ENCODE measurements at places on chromosomes 16 and 17.

GRCh38 chr17:57869617-57870282 lies 19.9 kb upstream of the MRPS23 start:
- DNase-seq = peak; percentile 58

- DNase-seq = no peak
These were observed 23.1 kb downstream of the DEF8 start for GRCh38 chr16:89971495-89972243.

DNA sequence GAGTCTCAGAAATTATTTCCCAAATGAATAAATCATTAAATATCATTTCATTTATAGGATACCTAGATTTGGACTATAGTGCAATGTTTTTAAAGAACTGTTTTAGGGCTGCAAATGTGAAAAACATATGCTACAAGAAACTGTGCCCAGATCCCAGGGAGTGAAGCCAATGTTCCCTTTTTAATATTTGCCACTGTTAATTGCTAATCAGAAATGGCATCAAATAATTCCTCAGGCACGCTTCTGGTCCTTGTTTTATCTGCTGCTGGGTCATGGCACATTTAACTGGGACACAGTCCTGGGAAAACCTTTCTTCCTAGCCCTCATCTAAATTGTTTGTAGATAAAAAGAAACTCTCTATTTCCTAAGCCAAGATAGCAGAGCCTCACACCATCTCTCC lies 79.3 kb upstream of the CNTNAP4 start:
- DNase-seq = no peak

DNA sequence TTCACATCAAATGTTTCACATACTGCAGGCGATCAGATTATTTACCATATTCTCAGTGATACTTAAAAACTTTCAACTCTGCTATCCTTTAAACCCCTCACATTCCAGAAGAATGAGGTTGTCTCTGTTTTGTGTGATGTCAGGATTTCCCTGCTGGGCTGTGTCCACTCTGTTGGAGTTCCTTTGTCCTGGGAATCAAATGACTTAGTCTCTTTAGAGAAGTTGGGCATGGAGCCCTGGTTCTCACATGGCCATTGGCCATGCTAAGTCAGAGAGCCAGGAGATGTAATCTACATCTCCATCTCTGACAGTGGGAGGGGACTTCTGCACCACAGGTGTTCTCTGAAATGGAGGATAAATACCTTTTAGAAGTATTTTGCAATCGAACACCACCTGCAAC lies 205.1 kb upstream of the MAF start:
- no peak for DNase-seq

- DNase-seq = no peak
These were observed 35.4 kb upstream of the LITAF start for GRCh38 chr16:11621920-11622651.

DNA sequence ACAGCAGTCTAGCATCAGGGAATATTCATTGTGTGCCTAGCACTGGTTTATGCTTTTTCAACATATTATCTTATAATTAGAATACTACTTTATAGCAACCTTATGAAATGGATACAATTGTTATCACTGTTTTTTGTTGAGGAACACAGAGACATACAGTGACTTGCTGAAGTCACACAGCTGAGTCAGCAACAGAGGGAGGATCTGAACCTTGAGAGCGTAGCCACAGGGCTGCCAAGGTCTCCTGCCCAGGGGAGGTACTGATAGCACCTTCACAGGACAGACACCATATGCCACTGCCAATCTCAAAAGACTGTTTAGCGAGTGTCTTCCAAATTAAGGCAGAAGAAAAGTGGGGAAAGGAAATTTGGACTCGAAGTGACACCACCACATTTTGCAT lies 63.0 kb downstream of the GTF3C1 start:
- no peak for DNase-seq

DNA sequence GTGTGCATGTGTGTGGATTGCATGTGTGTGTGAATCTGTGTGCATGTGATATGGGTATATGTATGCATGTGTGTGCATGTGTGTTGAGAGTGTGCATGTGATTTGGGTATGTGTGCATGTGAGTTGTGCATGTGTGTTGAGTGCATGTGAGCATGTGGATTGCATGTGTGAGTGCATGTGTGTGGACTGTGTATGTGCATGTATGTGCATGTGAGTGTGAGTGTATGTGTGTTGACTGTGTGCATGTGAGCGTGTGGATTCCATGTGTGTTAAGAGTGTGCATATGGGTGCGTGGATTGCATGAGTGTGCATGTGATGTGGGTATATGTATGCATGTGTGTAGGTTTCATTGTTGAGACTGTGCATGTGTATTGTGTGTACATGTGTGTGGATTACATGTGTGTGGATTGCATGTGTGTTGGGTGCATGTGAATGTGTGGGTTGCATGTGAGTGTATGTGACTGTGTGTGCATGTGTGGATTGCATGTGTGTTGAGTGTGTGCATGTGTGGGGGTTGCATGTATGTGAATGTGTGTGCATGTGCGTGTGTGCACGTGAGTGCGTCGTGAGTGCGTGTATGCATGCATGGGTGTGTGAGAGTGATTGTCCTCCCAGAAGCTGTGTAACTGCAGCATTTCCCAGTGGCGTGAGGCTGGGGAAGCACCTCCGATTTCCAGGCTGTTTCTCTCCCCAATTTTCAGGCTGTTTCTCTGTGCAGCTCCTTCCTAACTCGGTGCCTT lies 19.4 kb downstream of the C1QTNF1 start:
- no peak for DNase-seq

DNA sequence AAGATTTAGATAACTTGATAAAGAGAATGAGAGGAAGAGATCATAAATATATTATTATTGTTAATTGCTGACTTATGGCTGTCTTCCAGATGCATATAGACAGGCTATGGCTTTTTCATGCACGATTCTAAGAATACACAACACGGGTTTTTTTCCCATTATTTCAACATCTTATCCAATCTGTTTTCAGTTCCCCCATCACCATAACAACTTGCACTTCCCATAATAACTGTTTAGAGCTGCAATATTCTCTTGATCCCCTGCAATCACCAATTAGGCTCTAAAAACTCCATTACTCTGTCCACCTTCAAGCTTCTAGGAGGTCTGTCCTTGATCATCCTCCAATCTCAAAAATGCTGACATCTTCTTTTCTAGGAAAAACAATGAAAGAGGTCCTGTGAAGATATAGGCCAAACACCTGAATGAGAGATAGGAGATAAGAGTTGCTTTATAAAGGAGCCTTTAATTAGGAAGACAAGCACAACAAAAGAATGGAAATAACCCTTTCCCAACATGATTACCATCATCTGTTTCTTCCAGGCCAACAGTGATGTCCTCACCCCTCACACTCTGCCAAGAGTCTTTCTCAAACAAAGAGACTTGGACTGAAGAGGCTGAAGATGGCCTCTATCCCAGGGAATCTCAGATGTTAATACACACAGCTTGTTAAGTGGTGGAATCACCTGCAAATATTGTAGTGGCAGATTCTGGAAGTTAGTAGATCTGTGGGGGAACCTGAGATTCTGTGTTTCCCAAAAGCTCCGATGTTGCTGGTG lies 32.2 kb upstream of the CCL2 start:
- DNase-seq = no peak

- no peak for DNase-seq
These were observed 83.8 kb downstream of the FOXL1 start for GRCh38 chr16:86662195-86662594.

GRCh38 chr17:74812109-74813009 lies 36.2 kb upstream of the NAT9 start:
- DNase-seq = no peak

- DNase-seq = no peak
These were observed 6.0 kb downstream of the HSDL1 start for GRCh38 chr16:84138824-84139627.

DNA sequence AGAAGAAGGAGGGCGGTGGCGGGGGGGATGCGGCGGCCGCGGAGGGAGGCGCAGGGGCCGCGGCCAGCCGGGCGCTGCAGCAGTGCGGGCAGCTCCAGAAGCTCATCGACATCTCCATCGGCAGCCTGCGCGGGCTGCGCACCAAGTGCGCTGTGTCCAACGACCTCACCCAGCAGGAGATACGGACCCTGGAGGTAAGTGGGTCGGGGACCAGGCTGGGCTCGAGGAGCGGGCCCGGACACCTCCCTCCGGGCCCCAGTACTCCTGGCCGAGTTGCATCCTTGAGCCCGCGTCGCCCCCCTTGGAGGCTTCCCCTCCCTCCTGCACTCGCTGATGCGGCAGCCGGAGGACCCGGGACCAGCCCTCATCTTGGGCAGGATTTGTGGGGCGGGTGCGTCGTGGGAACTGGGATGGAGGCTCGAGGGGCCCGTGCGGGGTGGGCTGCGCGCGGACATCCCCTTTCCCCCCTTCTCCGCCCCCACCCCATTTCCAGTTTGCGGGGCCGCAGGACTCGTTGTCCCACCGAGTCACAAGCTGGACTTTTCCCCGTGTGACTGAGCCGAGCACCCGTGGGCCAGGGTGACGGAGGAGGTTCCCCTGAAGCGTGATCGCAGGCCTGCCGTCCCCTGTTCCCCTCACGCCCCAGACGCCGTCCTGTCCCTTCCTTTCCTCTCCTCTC lies 572 bp downstream of the KSR1 start:
- DNase-seq = no peak

DNA sequence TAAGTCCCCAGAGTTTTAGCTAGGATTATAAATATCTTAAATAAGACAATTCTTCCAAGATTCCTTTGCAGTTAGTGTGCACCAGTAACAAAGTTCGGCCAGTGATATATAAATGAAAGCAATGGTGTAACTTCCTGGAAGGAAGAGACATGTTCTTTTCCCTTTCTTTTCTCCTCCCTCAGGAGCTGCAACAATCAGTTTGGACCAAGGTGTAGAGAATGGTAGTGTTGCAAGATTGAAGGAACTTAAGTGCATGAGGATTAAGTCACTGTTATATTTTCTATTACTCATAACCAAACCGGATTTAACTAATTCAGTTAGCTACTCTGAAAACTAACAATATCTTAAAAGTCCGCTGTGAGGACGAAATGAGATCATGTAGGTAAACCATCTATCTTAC lies 68.9 kb upstream of the KCNJ16 start:
- no peak for DNase-seq

GRCh38 chr16:4169415-4169814 lies 53.2 kb upstream of the ADCY9 start:
- DNase-seq = no peak

DNA sequence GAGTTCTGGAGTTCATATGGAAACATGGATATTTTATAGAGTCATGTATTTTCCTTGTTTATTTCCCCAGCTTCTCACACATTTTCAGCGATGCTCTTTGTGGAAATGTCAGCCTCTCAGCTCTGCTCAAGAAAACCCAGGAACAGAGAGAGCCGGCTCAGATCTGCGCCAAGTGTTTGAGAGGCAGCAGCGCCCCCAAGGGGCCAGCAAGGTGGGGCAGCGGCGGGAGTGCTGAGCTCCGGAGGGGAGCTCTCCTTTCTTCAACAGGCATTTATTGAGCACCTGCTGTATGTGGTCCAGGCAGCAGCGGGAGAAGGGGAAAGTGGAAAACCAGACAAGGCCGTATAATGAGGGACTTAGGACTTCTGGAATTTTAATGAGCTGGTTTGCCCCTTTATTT lies 421.1 kb upstream of the C16orf82 start:
- DNase-seq = no peak

GRCh38 chr17:4565209-4566141 lies 5.1 kb upstream of the GGT6 start:
- peak; percentile 49 for DNase-seq

- DNase-seq = no peak
These were observed 56.0 kb downstream of the ABAT start for GRCh38 chr16:8730335-8730915.

DNA sequence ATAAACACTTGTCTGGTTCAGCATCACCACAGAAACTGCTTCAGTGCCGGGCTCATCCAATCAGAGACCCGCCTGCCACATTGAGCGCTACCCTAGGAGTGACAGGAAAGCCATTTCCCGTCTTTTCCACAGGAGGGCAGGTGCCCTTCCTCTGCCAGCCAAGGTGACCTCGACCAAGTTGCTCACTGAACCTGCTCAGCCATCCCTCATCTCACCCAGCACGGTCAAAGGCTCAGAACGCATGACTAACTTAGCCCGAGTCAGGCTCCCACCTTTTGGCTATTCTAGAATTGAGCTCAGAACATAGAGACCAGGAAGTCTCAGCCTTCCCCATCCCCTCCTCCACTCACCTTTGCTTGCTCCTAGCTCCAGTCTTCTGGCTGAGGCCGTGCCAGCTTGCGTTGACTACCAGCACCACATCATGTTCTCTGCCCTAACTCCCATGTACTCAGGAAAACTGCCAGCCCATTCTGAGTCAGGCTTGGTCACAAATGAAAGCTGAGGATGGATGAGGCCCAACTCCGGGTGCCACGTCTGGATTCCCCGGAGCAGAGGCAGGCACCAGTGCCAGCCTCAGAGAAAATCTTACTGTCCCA lies 15.6 kb downstream of the MRPS23 start:
- DNase-seq = no peak

GRCh38 chr16:59510008-59510424 lies 775.9 kb upstream of the GOT2 start:
- peak; percentile 12 for DNase-seq

GRCh38 chr16:23362460-23363317 lies 60.6 kb downstream of the SCNN1B start:
- DNase-seq = no peak

DNA sequence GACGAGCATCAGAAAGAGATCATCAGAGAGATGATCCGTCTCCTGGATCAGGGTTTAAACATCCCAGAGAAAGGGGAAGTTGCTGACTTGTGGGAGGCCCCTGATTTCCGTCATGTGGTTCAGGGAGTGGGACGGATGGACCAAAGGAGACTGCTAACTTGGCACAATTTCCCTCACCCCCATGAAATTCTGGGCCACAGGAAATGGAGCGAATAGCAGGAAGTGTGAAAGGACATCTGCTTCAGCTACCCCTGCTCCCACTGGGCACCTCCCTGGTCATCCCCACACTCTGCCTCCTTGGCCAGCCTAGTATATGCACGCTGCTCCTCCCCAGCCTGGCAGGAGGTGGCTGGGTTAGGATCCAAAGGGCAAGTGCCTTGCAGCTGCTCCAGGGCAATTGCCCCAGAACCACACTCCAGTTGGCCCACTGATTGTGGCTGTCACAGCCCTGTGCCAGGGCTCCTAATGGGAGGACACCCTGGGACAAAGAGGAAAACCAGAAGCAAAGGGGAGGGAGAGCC lies 1.3 kb downstream of the ARRB2 start:
- DNase-seq = no peak

DNA sequence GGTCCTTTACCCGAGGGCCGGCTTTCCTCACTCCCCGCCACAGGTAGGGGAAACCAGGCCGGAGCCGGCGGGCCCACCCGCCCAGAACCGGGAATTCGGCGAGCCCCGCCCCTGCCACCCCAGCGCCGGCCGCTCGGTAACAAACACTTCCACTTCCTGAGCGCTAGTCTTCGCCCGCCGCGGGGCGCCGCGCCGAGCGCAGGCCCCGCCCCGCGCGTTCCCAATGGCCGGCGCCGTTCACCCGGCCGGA lies 224 bp upstream of the NHERF1 start:
- no peak for DNase-seq
